ENCODE measurements at places on chromosomes 7 and 10.

DNA sequence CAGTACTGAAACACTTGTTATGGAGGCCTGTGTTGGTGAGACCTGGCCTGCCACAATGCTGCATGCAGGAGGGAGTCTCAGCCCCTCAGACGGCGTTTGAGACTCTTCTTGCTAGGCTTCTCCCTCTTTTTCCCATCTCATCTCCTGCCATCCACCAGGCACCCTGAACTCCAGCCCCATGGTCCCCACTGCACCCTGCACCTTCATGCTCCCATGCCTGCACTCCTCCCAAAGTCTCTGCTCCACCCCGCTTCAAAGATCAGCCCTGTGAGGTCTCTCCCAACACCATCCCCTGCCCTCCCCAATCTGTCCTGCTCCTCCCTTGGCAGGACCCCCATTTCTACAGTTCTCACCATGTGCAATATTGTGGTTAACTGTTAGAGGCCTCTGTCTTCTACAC lies 61.7 kb downstream of the VOPP1 start:
- DNase-seq, result no peak

DNA sequence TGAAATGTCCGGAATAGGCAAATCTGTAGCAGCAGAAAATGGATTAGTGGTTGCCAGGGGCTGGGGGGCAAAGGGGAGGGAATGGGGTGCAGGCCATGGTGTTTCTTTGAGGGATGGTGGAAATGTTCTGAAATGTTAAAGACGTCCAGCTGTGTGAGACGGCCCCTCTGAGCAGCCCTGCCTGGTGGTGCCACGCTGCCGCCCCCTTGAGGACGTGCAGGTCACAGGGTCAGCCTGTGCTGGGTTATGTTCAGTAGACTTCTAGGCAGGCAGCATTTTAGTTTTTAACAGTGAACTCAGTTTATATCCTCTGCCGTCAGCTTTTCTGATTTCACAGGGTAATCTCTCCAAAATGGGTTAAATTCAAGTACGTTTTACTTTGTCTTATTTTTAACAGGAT lies 9.4 kb downstream of the NUB1 start:
- peak; percentile 40 for DNase-seq

DNA sequence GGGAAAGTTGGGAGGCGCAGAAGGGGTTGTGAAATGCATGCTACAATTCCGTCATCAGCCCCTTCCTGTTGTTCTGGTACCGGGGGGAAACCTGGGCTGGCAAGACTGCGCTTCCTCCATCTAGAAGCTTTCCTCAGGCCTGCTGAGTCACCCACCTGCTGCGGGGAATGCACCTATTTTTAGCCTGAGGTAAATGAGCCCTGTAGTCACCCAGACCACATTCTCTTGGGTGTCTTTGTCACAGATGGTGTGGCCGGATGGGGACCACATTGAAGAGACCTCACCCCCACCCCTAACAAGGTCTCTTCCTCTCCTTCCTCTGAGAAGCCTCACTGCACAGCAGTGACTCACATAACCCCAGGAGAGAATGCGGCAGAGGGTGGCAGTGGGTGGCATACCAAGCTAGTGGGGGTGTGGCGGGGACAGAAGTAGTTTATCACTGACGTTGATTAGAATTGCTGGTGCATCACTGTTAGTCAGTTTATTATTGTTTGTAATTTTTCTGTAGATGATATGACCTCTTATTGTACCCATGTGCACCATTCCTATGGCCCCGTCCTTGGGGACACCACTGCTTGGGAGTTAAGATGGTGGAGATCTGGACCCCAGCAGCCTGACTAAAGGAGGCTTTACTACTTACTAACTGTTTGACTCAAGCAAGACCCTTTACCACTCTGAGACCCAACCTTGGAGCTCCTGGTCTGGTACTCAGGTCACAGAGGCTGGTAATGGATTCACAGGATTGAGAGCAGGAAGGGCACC lies 83.0 kb upstream of the DUSP5 start:
- peak; percentile 93 for DNase-seq

DNA sequence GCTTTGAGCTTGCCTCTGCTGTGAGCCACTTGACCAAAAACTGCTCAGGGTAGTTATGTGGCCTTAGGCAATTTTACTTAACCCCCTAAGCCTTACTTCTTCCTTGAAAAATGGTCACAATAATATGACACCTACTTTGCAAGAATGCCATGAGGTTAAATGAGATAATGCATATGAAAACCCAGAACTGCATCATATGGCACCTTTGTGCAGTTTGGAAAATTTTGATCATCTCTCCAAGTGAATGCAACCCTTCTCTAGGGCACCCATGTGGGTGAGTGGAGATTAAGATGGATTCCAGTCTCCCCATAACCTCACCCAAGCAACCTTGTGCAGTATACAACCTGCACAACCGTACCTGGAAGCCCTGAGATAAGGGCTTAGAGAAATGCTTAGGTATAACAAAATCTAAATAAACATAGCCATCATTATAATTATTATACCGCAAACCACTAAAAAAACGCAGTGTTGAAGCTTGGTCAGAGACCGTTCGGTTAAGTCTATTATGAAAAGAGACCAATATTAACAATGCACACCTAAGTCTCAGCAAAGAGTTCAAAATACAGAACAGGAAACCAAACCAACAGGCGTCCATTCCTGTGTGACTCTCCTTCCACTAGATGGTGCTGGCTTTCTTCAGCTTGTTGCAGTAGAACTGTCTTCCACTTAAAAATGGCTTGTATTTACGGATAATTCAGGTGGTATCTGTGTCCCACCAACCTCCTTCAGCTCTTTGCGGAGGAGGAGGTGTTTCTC lies 21.0 kb upstream of the ASB15 start:
- DNase-seq, result peak; percentile 8

DNA sequence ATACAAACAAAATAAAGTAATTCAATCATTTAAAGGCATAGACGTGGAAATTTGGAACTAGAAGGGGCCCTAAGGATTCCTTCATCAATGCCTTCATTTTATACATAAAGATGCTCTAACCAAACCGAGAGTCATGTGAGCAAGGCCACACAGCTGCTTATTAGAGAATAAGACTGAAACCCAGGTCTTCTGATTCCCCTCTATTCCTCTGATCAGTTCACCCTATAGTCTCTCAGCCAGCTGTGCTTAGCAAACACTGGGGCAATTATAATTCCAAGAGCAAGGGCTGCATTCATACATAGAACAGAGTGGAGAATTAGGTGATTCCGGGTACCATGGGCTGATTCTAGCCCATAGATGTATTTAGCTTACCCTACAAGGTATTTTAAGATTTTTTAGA lies 9.7 kb upstream of the XPNPEP1 start:
- DNase-seq, result no peak

DNA sequence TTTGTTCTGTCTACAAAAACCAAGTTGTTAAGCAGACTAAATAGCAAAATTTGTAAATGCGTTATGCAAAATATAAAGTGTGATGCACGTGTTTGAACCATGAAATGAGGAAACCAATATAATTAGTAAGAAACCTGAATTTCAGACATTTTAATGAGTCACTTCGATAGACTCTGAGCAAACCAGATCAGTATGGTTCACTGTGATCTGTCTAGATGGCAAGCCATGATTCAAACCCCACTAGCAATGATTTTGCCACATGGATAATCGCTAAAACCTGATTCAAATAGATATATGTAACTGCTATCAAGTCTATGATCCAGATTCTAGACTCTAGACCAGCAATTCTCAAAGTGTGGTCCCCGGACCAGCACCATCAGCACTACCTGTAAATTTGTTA lies 24.8 kb downstream of the ZC3HAV1 start:
- no peak for DNase-seq
